HTR-8/SVneo (cell line): ENCODE measurements at places on chromosomes 2 and 18.

DNA sequence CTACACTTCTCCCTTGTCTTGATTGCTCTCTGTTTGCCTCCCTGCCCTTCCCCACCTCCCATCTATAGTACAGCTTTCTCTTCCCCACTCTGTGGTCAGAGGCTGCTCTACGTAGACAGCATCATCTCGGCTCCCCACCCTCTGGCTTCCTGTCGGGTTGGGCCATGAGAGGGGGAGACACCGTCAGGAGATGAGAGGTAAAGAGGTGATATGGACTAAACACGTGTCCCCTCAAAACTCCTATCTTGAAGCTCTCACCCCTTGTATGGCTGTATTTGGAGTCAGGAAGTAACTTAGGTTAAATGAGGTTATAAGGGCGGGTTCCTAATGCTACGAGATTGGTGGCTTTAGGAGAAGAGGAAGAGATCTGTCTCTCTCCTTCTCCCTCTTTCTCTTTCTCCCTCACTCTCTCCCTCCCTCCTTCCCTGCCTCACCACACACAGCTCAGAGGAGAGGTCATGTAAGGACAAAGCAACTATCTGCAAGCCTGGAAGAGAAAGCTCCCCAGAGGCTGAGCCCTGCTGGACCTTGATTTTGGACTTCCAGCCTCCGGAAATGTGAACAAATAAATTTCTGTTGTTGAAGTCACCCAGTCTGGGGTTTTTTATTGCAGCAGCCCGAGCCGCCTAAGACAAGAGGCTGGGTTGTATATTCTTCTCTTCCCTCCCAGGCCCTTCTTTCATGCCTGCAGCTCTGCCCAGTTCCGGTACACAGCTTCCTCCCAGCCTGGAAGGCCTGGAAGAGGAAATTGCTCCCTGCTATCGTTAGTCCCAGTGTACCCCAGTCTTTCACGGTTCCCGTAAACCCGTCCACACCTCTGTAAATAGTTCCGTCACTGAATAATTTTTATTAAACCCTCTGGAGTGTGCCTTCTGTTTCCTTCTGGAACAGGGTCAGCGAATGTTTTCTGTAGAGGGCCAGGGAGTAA is 138.0 kb downstream of the AKAIN1 start:
- no peak for DNase-seq

DNA sequence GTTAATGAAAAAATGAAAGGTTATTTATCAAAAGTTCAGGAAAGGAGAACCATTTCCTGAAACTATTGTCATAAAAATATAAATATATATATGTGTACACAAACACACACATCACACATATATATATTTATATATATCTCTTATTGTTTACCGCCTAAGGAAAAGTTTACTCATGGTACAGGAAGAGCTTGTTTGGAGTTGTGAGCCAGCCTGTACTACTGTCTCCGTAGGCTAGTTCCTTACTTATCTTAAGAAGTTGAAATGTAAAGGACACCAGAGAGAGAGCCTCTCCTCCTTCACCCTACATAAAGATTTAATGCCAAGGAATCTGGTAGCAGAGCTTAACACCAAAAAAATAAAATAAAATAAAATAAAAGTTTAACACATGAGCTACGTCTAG is 19.6 kb downstream of the DSC1 start:
- DNase-seq, result no peak

DNA sequence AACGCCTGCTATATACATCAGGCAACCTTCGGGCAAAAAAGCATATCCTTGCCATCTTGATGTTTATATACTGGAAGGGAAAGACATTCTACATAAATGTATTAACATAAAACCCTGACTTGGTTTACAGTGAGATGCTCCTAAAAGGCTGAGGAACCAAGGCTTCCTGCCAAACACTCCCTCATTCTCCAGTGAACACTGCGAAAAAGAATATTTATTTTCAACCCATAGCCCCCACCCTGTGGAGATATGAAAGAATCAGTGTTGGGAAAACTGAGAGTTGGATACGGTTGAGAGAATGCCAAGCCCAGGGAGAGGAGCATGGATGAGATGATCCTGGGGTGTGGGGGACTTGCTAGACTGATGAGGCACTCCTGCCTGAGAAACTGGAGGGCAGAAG is 94.9 kb downstream of the PIEZO2 start:
- DNase-seq, result no peak

DNA sequence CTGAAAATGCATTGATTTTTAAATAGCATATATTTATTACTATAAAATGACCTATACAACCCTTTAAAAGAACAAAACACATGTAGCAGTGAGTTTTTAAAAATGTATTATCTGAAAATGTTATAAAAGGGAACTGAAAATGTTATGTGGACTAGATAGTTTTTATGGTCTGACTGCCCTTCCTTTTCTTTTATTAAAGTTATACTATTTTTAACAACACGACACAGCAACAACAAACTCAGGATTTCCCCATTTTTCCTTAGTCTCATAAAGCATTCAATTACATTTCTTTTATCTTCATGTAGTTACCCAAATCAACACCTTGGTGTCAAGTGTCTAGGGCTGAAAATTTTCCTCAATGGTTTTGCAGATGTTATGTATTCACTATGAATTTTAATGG is 132.8 kb upstream of the TMEFF2 start:
- DNase-seq, result no peak

DNA sequence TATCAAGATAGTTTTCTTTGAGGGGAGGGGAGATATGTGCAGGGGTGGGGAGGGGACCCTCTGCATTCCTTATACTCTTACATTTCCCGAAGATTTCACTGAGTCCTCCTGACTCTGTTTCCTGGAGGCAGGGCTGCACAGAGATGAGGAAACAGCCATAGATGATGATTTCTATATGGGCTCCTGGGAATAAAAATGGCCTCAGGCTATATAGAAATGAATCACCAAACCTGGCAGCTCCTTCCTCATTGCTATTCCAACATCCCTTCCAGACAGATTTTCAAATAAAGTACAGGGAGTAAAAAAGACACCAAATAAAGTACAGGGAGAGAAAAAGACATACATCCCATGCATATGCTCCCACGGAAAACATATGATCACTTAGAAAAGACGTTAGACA is 474.8 kb upstream of the RAB6C start:
- DNase-seq, result no peak

GRCh38 chr2:223837287-223838061 is at the start of gene AP1S3:
Gene AP1S3 (minus strand): TSS chr2:223837582. CDS start chr2:223837450, 132 bp downstream.
- DNase-seq, result peak; percentile 79

DNA sequence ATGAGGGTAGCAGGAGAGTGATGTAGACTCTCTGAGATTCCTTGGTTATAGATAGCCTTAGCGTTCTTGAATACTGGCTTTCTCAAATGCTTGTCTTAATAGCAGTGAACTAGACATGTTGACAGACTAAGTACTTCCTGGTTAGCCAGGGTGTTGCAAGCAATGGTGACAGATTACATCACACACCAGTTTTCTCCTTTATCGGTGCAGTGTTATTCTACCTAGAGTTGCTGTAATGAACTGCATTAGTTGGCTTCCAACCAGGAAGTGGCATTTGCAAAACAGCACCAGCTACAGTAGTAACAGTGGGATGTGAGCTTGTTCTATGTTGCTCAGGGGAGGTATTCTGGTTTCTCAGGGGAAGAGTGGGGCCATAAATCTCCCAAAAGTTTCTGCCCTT is 582.2 kb upstream of the DDX18 start:
- no peak for DNase-seq
